ENCODE measurements at places on chromosomes 12 and 14. TPM values are rescaled to one million over a fixed set of nuclear protein-coding genes. Genes with fewer than 3 reads are reported as not detected.

Gene RAB2B
- total RNA-seq: 25.0 TPM

Gene COQ5
- total RNA-seq: 25.3 TPM

DNA sequence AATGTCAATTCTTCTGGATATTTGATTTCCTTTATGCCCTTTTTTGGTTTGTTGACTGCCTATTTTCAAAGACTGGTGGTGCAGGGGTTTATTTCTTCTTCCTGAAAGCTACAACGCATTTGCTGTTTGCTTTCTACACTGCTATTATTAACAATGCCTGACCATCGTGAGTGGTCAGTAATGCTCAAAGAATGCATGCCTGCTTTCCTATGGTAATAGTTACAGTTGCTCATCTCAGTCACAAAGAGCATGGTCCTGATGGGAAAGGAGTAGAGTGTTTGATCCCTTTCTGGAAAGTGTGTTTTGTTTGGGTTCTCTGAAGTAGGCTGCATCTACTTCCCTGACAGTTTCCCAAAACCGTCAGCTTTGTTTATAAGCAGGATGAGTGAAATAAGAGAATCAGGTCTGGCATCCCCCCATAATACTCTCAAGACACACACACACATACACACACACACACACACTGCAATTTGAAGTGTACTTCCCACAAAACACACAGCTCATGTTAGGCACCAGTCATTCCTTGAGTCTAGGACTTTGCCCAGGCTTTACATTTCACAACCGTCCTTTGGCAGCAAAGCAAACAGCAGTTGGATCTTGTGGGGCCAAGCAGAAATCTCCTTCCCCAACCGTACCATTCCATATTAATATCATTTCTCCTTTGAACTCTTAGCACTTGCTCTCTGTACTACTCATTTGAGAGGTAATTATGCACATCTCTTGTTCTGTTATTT is 56.6 kb downstream of the SUDS3 start:
- DNase-seq: no peak
- no peaks in the 10 kb centered on the region for H3K4me1 ChIP-seq
- no peaks in the 10 kb centered on the region for H3K36me3 ChIP-seq
- H3K27me3 ChIP-seq: peaks cover 2% of the 10 kb centered on the region
- no peak overlapping the region for H3K4me3 ChIP-seq

Gene FAM222A
- total RNA-seq: 0.73 TPM

Gene TRIM9
- total RNA-seq: 0.24 TPM

GRCh38 chr12:26406391-26406790 is 211.0 kb downstream of the SSPN start:
- peaks cover 30% of the 10 kb centered on the region for H3K36me3 ChIP-seq
- DNase-seq: no peak
- H3K4me3 ChIP-seq: no peak overlapping the region
- no peak overlapping the region for H3K27ac ChIP-seq

Gene SLC17A8
- total RNA-seq: not detected

- H3K27me3 ChIP-seq: no peaks in the 10 kb centered on the region
- no peak overlapping the region for H3K27ac ChIP-seq
- no peak overlapping the region for H3K4me3 ChIP-seq
- H3K36me3 ChIP-seq: no peaks in the 10 kb centered on the region
Observed at GRCh38 chr14:84991021-84991420, 538.9 kb upstream of the FLRT2 start.

DNA sequence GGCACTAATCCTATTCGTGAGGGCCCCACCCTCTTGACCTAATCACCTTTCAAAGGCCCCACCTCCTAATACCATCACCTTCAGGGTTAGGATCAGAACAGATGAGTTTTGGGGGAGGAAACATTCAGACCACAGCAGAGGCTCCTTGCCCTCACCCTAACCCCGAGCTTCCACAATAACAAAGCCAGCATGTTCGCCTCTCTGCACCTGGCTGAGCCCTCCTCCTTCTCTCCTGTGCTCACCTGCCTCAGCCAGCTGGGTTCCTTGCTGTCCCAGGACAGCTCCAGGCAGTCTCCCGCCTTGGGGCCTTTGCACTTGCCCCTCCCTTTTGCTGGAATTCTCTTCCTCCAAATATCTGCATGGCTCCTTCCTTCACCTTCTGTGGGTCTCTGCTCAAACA is 9.7 kb upstream of the RAN start:
- H3K27me3 ChIP-seq: no peaks in the 10 kb centered on the region
- DNase-seq: no peak
- H3K36me3 ChIP-seq: no peaks in the 10 kb centered on the region
- H3K4me3 ChIP-seq: no peak overlapping the region

- no peak overlapping the region for H3K4me3 ChIP-seq
- H3K27ac ChIP-seq: no peak overlapping the region
- H3K4me1 ChIP-seq: peaks cover 37% of the 10 kb centered on the region
- no peak for DNase-seq
- no peaks in the 10 kb centered on the region for H3K27me3 ChIP-seq
- H3K36me3 ChIP-seq: peaks cover 18% of the 10 kb centered on the region
Observed at GRCh38 chr14:63492391-63492790, 50.8 kb downstream of the PPP2R5E start.

- DNase-seq: no peak
- H3K4me3 ChIP-seq: no peak overlapping the region
- no peak overlapping the region for H3K27ac ChIP-seq
- H3K27me3 ChIP-seq: peaks cover 3% of the 10 kb centered on the region
- H3K4me1 ChIP-seq: no peaks in the 10 kb centered on the region
Observed at GRCh38 chr12:95756362-95756761, 34.2 kb downstream of the NTN4 start.

DNA sequence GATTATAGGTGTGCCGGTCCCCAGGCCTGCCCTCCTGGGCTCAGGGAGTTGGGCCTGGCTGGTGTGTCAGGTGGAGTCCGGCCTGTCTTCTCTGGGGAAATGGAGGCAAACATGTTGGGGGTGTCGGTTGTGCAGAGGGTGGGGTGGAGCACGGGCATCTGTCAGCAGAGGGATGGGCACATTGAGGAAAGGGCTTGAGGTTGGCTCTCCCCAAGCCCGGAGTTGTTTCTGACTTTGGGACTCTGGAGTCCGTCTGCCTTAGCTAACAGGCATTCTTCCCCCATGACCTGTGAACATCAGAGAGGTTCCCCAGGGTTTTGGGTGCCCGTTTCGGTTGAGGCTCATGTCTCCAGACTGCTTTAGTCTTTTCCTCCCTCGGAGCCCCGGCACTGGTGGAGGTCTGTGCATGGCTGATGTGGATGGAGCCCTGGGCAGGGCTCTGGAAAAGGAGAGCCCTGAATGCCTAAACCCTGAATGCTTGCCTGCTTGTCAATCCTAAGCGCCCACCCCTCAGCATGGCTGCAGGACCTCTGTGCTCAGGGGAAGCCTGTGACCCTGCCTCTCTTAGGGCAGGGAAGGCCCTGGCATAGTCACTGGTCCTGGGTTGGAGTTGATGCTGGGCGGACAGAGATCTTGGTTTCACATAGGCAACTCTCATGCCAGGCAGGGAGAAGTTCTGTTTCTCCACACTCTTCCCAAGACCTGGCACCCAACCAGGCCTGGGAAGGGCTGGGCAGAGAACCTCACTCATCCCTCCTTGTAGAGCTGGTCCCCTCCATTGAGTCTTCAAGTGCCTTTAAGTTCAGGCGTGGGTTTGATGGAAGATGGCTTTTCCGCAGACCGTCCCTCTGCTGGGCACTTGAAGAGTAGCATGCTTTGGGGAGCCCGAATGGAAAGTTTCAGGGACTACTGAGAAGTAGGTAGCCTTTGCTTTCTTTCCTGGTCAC is 12.9 kb downstream of the NYNRIN start:
- no peaks in the 10 kb centered on the region for H3K4me1 ChIP-seq
- peaks cover 14% of the 10 kb centered on the region for H3K27me3 ChIP-seq
- no peak for DNase-seq
- H3K27ac ChIP-seq: no peak overlapping the region

Gene ADSS1
- 0.18 TPM for total RNA-seq

DNA sequence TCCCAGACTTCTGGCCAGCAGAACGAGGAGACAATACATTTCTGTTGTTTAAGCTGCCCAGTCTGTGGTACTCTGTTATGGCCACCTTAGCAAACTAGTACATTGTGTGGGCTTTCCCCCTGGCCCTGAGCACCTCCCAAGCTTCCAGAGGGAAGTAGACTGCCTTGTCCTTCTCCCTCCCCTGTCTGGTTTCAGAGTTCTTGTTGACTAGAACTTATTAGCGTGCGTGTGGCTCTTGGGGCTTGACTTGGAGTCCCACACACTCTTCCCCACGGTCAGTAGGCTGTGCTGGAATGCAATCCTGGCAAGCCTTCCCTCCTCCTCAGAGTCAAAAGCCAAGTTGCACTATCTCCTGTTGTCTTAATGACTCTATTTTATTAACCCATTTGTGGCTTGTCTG is 27.7 kb downstream of the FBLN5 start:
- no peak overlapping the region for H3K4me3 ChIP-seq
- no peaks in the 10 kb centered on the region for H3K36me3 ChIP-seq
- no peak overlapping the region for H3K27ac ChIP-seq
- H3K27me3 ChIP-seq: no peaks in the 10 kb centered on the region
- no peak for DNase-seq

Gene DYNC1H1
- 236 TPM for total RNA-seq

Gene LRTM2
- total RNA-seq: not detected

Gene TOMM20L
- total RNA-seq: not detected

DNA sequence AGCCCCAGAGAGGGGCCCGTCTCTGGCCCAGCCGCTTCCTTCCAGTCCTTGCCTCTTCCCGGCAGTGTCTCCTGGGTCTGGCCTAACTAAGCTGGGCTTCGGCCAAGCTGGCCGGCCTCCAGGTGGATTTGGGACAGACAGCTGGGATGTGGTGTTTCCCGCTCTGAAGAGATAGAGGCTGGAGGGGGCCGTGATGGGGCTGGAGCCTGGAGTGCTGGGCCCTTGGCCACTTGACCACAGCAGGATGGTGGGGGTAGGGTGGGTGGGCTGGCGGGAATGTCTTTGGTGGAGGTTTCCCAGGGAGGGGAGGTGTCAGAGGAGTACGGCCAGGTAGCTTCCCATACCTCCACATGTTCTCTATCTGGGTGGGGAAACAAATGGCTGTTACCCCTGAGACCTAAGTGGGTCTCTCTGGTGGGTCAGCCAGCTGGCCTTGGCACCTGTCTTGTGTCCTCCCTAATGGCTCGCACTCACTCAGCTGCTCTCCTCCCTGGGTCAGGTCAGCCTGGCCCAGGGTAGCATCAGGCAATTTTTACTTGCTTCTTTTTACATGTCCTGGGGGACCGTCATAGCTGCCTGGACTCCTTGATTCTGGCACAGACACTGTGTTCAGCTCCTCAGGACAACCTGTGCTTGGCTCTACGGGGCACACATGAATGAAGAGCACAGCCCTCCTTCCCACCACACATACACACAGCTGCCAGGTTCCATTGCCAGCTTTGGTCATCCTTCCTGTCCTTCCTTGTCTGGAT is 19.8 kb upstream of the PGF start:
- H3K27ac ChIP-seq: no peak overlapping the region
- DNase-seq: no peak
- H3K4me3 ChIP-seq: no peak overlapping the region
- H3K36me3 ChIP-seq: no peaks in the 10 kb centered on the region
- H3K4me1 ChIP-seq: no peaks in the 10 kb centered on the region

DNA sequence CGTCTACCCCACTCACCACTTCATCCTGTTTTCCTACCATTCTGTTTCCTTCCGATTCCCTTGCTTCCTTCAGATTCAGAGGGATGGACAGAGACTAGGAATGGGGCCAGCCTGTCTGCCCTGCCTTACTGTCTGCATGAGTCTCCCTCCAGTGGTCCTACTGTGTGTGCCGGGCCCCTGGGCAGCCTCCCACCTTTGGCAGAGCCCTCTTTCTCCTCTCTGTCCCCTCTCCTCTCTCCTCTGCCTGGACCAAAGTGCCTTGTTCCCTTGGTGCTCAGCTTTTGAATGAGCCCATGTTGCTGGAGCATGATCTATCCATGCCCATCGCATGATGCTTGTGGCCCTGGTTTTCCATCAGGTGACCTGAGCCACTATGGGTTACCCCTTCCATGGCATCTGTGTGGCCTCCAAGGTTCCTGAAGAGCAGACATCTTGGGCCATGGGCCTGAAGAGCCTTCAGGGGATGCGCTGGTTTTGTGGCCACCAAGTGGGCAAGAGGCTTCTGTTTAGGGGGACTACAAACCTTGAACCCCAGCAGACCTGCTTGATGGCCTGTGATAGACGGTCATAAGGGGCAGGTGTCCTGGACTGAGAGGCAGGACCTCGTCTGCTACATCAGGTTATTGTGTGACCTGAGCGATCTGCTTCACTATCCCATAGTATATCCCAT is 54.2 kb upstream of the BCL11B start:
- no peak for DNase-seq
- no peak overlapping the region for H3K27ac ChIP-seq
- H3K4me3 ChIP-seq: no peak overlapping the region
- H3K27me3 ChIP-seq: no peaks in the 10 kb centered on the region
- no peaks in the 10 kb centered on the region for H3K4me1 ChIP-seq
